ENCODE measurements at places on chromosomes 13 and 19.

- peak; percentile 77 for DNase-seq
These were observed 20.7 kb downstream of the CEBPG start for GRCh38 chr19:33394006-33394722.

DNA sequence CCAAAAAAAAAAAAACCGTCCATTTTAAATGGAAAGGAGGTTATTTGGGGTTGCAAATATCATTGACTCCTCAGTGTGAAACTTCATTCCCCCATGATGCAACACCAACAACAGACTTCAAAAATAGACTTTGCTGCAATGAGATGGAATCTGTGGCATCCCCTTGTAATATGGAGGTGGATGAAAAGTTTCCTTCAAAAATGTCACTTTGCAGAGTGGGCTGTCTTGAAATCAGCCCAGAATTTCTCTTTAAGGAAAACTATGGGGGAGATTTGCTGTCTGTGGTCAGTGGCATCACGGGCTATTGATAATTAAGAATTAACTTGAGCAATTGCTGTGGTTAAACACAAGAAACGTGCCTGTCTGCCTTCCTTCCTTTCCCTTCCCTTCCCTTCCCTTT lies 1.5 kb downstream of the GPR18 start:
- no peak for DNase-seq

- DNase-seq = no peak
These were observed 21.4 kb downstream of the KCTD4 start for GRCh38 chr13:45179428-45179827.

DNA sequence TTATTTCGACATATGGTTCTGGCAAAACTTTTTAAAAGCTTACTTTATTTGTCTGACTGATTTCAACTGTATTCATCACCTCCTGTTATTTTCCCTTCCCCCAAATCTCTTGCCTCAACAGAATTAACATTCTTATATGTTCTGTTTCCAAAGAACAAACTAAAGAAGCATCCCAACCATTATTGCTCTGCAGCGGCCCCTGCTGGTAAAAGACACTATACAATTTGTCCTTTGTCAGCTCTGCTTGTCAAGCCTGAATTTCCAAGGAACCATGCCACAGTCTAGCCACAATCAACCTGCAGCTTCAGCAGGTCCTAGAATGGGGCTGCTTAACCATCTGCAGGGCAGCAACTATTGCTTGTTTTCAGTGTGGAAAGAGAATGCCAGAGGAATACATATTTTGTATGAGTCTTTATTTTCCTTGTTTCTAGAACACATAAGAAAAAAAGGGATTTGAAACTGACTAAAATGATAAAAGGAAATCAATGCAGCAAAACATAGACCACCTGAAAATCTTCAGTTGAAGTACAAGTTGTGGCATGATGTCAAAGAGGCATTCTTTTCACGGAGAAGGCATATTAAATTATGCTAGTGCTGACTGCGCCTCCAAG lies 845.3 kb downstream of the DIAPH3 start:
- DNase-seq = peak; percentile 5

DNA sequence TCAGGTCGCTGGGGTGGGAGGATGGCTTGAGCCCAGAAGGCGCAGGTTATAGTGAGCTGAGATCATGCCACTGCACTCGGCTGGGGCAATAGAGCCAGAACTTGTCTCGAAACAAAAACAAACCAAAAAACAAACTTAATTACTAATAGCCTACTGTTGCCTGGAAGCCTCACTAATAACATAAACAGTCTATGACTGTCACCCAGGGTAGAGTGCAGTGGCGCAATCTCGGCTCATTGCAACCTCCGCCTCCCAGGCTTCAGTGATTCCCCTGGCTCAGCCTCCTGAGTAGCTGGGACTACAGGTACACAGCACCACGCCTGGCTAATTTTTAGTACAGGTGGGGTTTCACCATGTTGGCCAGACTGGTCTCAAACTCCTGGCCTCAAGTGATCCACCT lies 18.0 kb downstream of the CATSPERD start:
- no peak for DNase-seq

GRCh38 chr13:43514311-43514710 lies 272.5 kb downstream of the ENOX1 start:
- no peak for DNase-seq

- DNase-seq = no peak
These were observed 11.6 kb downstream of the CLEC4G start for GRCh38 chr19:7720351-7720750.

DNA sequence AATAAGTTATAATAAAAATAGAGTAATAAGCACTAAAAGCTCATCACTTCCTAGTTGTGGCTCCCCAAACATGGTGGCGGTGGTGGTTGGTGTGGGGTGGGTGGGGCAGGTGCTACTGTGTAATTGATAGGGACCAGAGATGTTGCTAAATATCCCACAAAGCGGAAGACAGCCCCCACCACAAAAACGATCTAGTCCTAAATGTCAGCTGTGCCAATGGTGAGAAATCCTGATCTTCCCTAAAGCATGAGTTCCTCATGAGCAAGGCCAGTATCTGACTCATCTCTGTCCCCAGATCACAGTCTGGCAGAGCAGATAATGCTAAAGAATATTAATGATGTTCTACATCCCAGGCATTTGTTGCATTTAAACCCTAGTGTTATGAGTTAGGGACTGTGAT lies 1.9 kb upstream of the EDDM13 start:
- DNase-seq = no peak

GRCh38 chr13:114078461-114079451 lies 53.7 kb downstream of the RASA3 start:
- DNase-seq = peak; percentile 14

- peak; percentile 53 for DNase-seq
These were observed 1.2 kb upstream of the KLF16 start for GRCh38 chr19:1864480-1865171.

- DNase-seq = no peak
These were observed 9.6 kb upstream of the LATS2 start for GRCh38 chr13:21071015-21071414.

GRCh38 chr13:91745967-91746366 lies 347.5 kb downstream of the GPC5 start:
- DNase-seq = no peak

GRCh38 chr19:11506101-11506555 lies 489 bp upstream of the ZNF653 start:
- DNase-seq = no peak

- DNase-seq = no peak
These were observed 592.6 kb downstream of the TBC1D4 start for GRCh38 chr13:74889321-74889720.

GRCh38 chr19:4473011-4473762 lies 1.1 kb downstream of the HDGFL2 start:
- DNase-seq = no peak

DNA sequence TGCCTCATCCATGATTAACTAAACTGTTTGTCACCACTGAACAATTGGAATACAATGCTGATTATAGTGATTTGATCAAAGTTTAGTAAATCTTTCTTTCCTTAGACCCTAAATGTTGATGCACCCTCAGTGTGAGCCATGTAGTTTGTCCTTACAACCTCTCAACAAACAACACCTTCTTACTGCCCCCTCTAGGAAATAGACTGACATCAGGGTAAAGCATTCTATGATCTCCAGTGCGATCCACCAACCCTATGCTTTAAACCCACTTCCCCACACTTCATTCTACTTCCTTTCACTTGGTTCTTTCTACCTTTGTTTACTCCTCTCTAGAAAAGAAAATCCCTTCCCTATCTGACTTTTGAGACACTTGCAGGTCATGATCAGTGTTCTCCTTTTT lies 1842.5 kb upstream of the PRR20A start:
- no peak for DNase-seq

DNA sequence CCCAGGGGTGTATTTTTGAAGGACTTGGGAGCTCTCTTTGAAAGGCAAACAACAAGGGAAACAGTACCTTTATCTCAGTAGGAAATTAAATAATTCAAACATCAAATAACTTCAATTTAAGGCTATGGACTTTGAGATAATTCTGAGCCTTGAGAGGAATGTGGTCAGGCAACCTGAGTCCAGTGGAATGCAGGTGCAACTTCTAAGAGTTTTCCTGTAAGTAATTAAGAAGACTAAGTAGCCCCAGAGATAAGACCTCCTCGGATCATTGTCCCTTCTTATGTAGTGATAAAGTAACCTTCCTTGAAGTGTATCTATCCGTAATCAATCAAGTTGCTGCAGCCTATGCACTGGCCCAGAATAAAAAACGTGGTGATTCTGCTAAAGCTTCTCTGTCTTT lies 29.2 kb downstream of the ZNF701 start:
- DNase-seq = no peak

DNA sequence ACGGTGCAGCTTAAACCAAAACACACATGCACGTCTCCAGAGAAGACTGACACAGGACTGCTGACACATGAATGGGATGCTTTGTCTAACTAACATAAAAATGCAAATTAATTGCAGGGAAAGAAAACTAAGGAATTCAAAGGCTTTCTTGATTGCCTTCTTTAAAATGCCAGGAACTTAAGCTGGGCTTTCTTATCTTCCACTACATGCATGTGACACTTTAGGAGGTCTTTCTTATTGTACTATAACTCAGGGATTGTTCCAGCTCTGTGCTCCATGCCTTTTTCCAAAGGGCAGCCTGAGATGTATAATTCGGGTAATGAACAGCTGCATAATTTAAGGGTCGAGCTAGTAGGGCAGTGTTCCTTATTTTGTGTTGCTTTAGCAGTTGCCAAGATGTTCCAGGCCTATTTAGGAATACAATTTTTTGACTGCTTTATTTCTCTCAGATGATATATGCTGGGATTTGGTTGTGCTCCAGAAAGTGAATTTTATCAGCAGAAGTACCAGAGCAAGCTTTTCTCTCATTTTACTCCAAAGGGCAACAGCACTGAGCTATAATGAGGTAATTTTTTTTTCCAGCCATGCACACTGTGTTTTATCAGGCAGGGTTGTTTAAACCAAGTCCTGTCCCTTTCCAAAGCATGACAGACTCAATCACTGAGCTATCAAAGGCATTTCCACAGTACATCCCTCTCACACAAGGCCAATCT lies 885.2 kb downstream of the PCDH9 start:
- DNase-seq = no peak

DNA sequence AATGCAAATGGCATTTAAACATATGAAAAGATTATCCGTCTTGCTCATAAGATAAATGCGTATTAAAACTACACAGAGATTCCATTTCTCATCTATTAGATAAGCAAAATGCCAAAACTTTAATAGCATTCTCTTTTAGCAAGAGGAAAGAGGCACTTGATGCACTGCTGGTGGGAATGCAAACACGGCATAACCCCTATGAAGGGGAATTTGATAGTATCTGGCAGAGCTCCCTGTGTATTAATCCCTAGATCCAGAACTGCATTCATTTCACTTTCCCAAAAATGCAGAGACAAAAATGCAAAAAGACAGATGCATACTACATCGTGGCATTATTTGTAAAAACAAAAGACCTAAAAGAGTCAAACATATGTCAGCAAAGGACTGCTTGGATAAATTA lies 193.6 kb upstream of the STARD13 start:
- no peak for DNase-seq

- DNase-seq = no peak
These were observed 1560.2 kb downstream of the EFNB2 start for GRCh38 chr13:104975272-104975671.

DNA sequence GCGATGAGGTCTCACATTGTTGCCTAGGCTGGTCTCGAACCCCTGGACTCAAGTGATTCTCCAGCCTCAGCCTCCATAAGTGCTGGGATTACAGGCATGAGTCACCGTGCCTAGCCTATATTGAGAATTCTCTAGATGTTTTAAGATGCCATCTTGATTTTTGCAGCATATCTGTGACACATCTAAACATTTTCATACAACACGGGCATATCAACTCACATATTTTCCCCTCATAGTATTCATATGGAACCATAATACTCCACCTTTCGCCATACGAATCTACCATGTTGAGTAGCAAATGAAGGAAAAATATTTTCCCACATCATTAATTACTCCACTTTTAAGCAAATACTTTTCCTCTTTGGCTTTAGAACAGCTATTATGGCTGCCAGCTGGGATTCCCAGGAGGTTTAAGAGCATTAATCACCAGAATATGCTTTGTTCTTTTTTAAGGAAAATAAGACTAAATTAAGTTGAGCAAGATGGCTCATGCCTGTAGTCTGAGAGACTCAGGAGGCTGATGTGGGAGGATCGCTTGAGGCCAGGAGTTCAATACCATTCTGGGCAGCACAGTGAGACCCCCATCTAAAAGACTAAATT lies 56.9 kb upstream of the GTF2F2 start:
- no peak for DNase-seq

DNA sequence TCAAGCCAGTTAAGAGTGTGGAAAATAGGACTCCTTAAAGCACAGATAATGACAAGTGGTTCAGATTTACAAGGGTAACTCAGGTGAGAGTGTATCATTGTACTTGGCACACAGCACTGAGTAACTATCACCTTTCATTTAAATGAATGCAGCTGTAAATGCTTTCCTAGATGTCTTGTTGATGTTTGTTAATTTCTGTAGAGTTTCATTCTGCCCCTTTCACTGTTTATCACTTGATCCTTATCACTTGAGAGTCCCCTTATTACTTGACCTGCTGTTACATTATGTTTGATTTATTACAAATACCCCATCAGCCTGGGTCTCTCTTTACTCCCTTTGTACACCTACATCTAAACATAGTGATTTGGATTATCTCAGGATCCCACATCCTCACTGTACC lies 38.1 kb upstream of the ZNF527 start:
- DNase-seq = no peak

- DNase-seq = no peak
These were observed 8.2 kb upstream of the PCDH9 start for GRCh38 chr13:67238277-67238859.

DNA sequence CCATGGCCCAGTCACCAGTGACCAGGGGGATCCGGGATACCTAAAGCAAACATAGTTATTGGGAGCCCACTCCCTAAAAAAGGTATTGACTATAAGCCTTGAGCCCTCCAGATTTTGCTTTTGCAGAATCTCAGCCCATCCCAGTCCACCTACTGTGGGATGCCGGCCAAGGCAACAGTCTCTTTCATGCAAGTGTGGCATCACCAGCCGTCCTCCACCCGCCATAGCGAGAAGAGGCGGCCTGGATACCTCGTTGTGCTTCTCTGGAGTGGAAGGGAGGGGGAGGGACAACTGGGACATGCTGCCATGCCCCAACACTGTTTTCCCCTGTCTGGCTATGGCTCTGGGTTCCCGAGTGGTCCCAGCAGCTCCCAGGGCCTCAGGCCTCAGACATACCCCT lies 123.4 kb downstream of the DPF1 start:
- no peak for DNase-seq

DNA sequence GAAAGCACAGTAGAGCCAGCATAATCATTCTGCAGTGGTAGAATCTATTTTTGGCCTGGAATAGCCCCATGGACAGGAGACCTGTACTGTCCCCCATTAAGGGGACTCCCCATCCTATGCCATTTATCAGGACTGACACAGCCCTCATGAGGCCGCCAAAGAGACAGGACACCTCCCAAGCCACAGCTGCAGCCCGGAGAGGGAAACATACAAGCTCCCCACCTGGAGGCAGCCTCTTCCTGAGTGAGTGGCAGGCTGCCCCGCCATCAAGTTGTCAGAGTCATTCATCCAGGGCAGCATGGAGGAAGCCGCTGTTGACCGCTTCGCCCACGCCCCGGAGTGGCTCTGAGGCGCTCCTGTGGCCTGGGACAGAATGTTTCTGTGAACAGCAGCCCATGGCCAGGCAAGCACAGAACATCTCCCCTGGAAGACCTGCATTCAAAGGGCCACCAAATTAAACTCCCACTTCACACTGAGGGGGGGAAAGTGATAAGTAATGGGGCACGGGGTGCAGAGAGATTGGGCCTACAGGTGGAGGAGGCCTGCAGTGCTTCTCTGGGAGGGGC lies 111.3 kb downstream of the ZDHHC20 start:
- DNase-seq = no peak

- DNase-seq = no peak
These were observed 71.8 kb downstream of the SPACA7 start for GRCh38 chr13:112447761-112448603.

GRCh38 chr13:113151745-113152690 lies 6.4 kb upstream of the PROZ start:
- DNase-seq = peak; percentile 26
